ENCODE measurements at places on chromosomes 12 and 14.

DNA sequence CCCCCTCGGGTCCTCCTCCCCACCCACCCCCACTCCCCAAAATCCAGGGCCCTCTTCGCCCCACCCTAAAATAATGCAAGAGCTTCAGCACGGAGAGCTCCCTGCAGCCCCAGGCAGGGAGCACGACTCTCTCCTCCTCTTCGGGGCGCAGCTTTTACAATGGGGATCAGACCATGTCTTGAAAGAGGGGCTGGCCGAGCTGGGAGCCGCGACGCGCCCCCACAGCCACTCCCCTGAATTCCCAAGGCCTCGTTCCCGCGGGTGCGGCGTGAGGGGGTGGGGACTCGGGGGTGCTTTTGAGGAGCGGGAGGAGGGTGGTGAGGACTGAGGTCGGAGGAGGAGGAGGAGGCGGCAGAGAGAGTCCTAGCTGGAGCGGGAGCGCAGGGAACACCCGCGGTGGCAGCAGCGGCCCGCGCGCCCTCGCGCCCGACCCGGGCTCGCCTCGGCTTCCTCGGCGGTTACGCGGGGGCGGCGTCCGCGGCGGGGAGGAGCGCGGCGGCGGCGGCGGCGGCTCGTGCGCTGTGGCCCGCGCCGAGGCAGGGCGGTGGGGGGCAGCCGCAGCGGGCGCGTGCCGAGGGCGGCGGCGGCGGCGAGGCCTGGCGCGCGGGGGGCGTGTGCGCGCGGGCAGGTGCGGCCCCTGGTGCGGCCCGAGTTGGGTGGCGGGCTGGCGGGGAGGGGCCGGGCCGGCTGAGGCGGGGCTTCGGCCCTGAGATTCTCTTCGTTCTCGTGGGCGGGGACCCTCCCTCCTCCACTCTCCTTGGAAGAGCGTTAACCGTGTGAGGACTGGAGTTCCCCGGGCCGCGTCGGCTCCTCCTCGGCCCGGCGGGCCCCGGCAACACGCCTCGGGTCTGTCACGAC lies at the start of gene ANKS1B:
ANKS1B (minus strand) TSS at position 666 of the 858 bp plus-strand sequence. CDS start 699 bp downstream, outside the sequence.
- DNase-seq = no peak

- DNase-seq = no peak
Measured at GRCh38 chr12:88960213-88960878, 380.1 kb upstream of the KITLG start.

GRCh38 chr14:75259510-75259855 lies 19.1 kb upstream of the FOS start:
- no peak for DNase-seq

GRCh38 chr14:29999013-29999539 lies 71.4 kb upstream of the PRKD1 start:
- DNase-seq = no peak

GRCh38 chr14:68293404-68293803 lies 473.8 kb downstream of the RAD51B start:
- no peak for DNase-seq

DNA sequence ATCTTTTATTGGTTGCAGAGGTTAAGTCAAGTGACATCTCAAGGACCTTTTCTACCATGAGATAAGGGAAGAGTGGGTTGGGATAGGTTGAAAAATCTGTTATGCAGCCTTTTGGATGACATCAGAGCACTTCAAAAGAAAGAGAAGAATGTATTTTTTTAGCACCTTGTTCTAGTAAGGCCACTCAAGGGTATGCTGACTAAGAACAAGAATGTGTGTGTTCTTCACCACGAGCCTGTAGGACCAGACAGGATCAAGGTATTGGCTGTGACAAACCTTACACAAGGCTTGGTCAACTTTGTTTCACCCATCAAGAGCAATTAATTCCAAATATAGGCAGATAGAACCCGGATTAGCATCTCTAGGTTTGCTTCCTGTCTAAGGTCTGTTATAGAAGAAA lies 142.5 kb downstream of the SAMD4A start:
- no peak for DNase-seq

- no peak for DNase-seq
Measured at GRCh38 chr14:76615331-76615730, 145.9 kb upstream of the VASH1 start.

- no peak for DNase-seq
Measured at GRCh38 chr12:123006977-123007376, 26.5 kb downstream of the ARL6IP4 start.

- DNase-seq = no peak
Measured at GRCh38 chr12:75360920-75361319, 26.4 kb downstream of the GLIPR1L1 start.

- DNase-seq = no peak
Measured at GRCh38 chr12:76106631-76107030, 22.1 kb upstream of the NAP1L1 start.

- no peak for DNase-seq
Measured at GRCh38 chr12:120933786-120934185, 29.6 kb upstream of the SPPL3 start.

DNA sequence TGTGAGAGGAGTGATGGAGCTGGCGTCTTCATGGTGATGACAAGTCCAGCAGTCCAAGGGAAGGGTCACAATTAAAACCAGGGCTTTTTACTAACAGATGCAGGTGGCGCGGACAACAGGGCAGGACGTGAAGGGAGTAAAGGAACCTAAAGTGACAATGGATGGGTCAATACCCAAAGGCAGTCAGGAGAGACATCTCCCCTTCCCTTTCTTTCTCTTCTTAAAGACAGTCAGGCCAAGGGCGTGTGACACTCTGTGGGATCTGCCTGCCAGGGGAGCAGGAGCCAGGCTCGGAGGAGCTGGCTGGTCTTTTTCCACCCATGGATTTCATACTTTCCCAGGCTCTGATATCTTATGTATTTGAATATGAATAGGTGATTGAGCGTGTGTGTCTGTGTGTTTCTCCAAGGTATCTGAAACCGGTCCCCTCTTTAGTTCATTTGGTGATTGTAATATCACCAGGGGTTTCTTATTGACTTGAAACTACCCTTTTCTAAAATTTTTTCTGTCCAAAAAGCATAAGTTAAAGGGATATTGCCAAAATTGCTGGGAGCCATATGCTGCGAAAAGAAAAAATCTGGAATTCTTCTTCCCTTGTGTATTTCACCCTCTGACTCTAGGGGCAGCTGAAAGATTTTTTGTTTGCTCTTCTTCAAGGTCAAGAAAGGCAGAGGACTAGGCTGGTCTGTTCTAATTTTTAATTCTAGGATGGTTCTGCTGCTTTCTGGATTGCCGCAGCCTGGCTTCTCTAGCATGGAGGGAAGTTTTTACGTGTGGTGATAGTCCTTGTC lies 61.8 kb downstream of the FBXL14 start:
- DNase-seq = no peak

DNA sequence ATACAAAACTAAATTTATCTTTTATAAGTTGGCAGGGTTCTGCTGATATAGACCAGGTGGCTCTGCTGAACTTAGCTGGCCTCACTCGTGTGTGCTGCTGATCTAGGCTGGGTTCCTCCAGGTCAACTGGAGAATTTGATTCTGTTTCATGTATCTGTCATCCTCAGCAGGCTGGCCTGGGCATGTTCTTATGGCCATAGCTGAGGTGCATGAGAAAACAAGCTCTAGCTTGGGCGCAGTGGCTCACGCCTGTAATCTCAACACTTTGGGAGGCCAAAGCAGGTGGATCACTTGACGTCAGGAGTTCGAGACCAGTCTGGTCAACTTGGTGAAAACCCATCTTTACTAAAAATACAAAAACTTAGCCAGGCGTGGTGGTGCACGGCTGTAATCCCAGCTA lies 24.3 kb upstream of the BCL2L14 start:
- DNase-seq = no peak
